ENCODE measurements at places on chromosomes 4 and X.

DNA sequence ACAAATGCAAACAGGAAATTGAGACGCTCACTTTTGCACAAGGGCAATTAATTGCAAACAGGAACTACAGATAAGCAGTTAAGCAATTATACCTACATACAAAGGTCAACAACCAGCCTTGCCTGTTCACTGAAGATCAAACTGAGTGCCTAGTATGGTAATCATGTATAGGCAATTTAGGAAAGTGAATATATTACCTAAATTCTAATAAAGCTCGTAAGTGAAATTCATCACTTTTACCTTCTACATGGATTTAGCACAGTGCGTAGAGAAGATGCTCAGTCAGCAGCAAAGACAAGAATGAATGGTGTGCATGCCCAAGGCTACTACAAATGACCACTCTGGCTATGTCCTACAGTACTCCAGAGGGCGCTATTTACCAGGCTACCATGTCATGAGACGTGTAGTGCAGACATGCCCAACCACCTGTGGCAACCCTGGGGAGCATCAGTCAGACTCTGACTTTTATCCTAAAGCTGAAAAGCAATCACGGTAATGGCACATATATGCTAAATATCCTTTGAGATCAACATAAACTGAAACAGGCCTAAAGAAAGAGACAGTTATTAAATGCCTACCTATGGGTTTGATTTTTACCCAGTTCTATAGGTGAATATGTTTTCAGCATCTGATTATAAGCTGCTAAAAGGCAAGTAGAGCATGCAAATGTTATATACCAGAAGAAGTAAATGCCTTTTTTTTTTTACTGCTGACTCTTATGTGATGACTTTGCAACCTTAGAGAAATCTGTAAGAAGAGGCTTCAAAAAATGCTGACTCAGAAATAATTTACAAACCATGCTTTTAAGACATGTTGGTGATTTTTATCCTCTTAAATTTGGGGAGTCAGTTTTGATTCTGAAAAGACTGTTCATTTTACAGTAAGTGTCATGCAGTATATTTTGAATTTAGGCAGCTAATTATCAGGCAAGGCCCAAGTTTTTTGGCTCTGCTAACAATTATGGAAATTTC, 178.0 kb downstream of the PPP3CA start:
- DNase-seq, result peak; percentile 19

- DNase-seq, result no peak
Observed at GRCh38 chrX:23332101-23332887, 2.4 kb upstream of the PTCHD1 start.

- DNase-seq, result peak; percentile 4
Observed at GRCh38 chr4:89469930-89470375, 162.4 kb upstream of the GPRIN3 start.

GRCh38 chr4:41211951-41212615, 2.3 kb downstream of the APBB2 start:
- DNase-seq, result no peak

DNA sequence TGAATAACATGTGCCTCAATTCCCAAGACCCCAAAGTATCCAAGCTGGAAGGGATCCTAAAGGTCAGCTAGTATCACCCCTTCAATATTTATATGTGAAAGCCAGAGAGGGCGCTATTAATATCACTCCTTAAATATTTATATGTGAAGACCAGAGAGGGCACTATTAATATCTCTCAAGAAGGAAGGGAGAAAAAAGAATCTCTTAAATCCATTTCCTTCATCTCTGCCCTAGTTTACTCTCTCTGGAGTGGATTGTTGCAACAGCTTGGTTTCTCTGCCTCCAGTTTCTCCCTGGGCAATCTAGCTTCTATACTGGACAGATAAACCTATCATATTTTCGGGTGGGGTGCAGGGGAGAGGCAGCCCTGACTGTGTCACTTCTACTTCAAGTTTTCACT, 31.6 kb upstream of the MSN start:
- DNase-seq, result no peak

GRCh38 chr4:90137555-90137954, 10.4 kb downstream of the CCSER1 start:
- DNase-seq, result no peak

DNA sequence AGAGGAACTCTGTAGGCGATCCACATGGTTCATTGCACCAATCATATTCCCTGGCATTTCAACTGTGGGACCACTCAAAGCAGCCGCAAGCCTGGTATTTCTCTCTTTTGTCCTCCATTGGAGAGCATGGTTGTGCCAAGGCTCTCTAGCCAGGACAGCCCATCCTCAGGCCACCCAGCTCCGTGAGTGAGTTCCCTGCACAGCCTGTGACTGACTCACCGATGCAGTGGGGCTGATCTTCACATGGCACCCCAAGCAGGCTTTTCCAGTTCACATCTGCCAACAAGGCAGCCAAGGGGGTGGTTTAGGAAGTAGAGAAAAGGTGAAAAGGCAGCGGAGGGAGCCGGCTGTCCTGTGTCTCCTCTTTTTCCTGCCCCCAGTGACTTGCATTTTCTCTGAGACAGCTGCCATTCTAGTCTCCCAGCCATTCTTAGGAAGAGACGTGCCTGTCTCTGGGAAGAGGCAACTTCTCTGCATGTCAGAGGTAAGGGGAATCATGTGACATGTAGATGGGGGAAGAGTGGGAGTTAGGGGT, 69.2 kb downstream of the MID1IP1 start:
- DNase-seq, result no peak

DNA sequence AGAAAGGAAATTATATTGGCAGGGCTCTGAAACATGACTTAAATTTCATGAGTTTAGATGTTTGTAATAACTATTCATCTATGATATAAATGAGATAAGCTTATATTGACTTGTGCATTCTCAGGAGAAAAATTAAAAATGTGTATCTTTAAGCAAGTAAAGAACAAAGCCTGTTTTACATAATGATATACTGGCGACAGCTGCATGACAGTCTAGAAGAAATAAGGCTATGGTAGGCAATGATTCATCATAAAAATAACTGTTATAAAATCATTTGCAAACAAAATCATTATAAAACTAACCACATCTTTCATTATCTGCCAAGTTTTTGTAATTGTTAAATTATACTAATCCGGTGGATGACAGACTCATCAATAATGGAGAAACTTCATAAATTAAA, 188.1 kb downstream of the ADAM29 start:
- DNase-seq, result no peak

DNA sequence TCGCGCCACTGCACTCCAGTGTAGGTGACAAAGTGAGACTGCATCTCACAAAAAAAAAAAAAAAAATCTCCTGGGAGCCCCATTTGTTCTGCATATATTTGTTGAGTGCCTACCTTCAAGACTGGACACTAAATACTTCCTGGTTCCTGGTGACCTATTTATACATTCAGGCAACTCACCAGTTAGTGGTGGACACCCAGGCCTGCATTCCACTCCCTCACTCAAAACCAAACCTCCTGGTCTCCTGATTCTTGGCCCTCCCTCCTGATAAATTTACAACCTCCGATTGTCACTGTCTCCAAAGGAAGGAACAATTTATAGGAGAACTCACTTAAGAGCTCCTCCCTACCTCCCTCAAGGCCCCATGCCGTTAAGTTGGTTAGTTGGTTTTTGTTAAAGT, 3.1 kb downstream of the SYAP1 start:
- DNase-seq, result no peak

DNA sequence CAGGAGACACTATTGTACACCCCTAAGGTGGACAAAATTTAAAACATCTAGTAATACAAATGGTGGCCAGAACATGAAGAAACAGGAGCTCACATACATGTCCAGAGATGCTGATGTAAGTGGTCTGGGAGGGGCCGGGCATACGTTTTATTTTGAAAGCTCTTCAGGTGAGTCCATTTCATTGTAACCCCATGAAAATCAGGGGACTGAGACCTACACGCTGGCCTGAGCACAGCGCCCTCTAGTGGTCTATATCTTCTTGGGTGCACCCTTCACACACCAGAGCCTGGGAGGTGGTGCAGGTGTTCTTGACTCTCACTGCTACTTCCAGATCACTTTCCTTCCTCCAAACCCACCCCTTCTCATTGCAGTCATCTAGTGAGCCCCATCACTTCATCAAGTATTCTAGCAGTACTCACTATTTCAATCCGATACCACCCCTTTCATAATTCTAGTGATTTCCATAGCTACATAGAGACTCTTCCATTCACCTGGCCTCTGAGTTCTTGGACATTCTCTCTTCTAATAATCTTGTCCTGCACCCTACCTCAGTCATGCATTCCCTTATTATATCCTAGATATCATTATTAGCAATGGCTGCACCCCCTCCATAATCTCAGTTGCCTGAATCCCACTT, 4.3 kb upstream of the TLR6 start:
- DNase-seq, result peak; percentile 42

- no peak for DNase-seq
Observed at GRCh38 chr4:121535351-121535750, 154.5 kb upstream of the QRFPR start.

DNA sequence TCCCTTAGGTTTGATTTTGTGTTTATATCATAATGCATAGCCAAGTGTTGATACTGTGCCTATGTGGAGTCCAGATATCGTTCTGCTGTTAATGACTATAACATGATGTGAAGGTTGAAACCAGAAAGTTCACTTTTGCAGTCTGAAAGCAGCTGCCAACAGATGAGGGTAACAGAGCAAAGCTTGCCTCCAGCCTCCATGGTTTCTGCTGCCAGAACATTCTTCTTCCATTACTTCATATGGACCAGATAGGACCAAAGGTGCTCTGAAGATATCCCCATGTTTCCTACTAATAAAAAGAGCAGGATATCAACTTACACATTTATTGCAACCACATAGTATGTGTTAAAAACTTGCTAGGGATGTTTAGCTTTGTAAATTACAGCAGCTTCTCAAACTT, 394.1 kb downstream of the SPRY1 start:
- no peak for DNase-seq

DNA sequence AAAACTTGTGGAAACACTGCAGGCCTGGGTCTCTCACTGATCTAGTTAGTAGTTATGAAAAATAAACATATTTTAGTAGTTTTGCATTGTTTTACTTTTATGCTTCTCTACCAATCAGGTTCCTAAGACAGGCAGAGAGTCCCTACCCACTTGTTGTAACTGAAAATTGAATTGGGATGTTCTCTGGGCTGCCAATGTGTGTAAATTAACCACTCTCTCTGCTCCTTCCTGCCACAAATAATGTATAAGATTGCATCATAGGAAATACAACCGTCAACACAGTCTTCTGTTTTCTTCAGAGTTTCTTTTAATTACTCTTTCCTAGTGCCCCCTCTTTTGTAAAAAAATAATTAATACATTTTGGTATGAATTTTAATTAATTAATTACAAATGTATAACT, 677.3 kb downstream of the FSTL5 start:
- no peak for DNase-seq

DNA sequence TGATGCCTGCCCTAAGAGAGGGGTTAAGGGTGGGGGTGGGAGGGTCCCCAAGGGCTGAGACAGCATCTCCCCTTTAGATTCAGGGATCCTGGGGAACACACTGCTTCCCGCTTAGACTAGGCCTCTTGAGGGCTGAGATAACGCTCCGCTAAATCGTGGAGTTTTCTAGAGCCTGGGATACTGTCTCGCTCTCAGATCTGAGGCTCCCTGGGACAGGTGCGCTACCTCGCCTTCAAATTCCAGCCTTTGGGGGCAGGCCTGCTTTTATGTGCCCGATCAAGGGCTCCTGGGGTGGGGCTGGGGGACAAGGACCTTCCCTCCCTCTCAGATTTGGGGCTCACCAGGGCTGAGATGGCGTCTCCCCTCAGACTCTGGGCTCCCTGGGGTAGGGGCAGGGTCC, 440 bp upstream of the ARHGAP36 start:
- DNase-seq, result no peak

DNA sequence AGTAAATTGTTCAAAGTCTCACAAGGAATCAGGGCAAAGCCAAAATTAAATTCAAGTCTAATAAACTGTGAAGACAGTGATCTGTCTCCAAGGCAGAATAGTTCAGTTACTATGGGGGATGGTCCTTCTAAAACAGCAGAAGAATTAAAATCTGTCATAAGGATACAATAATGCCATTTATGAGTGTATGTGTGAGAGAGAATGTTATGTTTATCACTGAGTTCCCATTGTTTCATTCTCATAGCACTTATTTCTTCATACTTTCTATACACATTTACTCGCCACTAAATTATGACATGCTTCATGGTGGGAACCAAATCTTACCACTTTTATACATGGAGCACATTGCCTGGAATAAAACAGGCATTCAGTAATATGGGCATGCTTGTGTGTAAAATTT, 102.5 kb downstream of the AMMECR1 start:
- DNase-seq, result no peak

DNA sequence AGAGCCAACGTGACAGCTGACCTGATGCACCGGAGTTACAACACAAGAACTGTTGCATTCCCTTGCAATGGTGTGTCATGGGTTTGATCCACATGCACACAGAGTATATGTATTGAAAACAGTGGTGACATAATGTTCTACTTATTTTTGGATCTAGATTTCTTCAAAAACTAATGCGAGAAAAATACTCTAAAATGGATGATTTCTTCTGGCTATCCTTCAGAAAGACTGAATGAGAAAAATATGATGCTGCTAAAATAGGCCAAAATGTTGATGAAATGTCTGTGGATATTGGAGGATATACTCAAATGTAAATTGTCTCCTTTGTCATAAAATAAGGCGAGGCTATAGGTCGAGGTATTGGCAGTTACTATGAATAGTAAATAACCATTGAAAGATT, 30.4 kb downstream of the LIMCH1 start:
- no peak for DNase-seq

DNA sequence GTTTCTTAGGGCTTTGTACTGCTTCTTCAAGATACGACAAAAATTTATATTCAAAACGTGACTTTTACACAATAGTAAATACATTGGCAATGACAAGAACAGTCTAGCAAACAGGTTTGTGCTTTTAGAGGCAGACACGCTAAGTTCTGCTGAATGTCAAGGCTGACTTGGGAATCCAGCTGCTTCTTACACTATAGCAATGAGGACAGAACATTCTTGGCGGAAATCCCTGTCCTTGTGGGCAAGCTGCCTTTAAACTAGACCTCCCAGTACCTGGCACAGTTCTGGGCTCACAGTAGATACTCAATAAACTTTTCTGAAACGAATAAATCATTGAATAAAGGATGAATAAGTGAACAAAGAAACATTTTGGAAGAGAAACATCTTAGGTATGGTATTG, 148.2 kb downstream of the RASL11B start:
- no peak for DNase-seq

GRCh38 chrX:153928846-153929245, 2.8 kb upstream of the ARHGAP4 start:
- no peak for DNase-seq

GRCh38 chr4:2101346-2102044, 42.4 kb downstream of the NAT8L start:
- no peak for DNase-seq

DNA sequence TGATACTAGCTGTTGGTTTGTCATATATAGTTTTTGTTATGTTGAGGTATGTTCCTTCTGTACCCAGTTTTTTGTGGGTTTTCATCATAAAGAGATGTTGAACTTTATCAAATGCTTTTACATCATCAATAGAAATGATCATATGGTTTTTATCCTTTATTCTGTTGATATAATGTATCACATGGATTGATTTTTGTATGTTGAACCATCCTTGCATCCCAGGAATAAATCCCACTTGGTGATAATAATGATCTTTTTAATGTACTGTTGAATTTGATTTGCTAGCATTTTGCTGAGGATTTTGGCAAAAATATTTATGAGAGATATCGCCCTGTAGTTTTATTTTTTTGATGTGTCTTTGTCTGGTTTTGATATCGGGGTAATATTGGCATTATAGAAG, 22.5 kb upstream of the NAA11 start:
- DNase-seq, result no peak

- DNase-seq, result no peak
Observed at GRCh38 chr4:111399623-111400022, 745.6 kb upstream of the FAM241A start.
